ENCODE measurements at places on chromosomes 2 and 18. TPM values are rescaled to one million over a fixed set of nuclear protein-coding genes. Genes with fewer than 3 reads are reported as not detected.

HNRNPA3 gene
- total RNA-seq: 92.4 TPM

RAX gene
- total RNA-seq: not detected

RIT2 gene
- not detected for total RNA-seq

SLC9A4 gene
- not detected for total RNA-seq

GAL3ST2 gene
- 2.8 TPM for total RNA-seq

GPR45 gene
- total RNA-seq: not detected

Measured in omental fat pad (tissue), 4 donors.